EH (cell line): ENCODE measurements at places on chromosomes 16 and 17.
A peak's percentile ranks its signal among the peaks of the same experiment; 100 is the strongest.

DNA sequence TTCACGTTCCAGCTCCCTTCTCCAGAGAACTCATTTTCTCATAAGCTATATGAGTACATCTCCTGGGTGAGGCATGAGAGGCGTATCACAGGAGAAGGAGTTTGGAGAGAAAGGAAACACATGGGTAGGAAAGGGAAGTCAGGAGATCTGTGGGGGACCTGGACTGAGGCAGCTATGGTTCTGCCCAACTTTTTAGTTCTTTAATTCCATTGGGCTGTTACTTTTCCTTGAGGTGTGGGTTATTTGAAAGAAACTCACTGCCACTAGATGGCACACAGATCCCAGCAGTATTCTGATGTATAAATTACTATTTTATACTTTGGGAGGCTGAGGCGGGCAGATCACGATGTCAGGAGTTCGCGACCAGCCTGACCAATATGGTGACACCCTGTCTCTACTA, 63.6 kb downstream of the NUP93 start:
- peak; percentile 61 for DNase-seq

DNA sequence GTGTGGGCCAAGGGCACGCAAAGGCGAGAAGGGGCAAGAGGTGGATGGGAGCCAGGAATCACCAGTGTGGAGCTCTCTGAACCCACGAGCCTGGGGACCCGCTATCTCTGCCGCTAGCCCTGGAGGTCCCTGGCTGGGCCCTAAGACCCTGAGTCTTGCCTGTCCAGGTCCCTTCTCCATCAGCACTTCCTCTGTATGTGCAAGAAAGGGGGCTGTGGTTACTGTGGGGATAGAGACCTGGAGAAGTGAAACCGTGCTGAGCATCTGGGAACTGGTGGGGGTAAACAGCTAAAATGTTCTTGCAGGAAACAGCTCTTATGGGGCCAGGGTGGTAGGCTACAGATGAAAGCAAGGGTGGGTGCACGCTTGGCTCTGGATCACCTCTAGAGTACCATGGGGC, 3.1 kb downstream of the SPNS3 start:
- no peak for DNase-seq

DNA sequence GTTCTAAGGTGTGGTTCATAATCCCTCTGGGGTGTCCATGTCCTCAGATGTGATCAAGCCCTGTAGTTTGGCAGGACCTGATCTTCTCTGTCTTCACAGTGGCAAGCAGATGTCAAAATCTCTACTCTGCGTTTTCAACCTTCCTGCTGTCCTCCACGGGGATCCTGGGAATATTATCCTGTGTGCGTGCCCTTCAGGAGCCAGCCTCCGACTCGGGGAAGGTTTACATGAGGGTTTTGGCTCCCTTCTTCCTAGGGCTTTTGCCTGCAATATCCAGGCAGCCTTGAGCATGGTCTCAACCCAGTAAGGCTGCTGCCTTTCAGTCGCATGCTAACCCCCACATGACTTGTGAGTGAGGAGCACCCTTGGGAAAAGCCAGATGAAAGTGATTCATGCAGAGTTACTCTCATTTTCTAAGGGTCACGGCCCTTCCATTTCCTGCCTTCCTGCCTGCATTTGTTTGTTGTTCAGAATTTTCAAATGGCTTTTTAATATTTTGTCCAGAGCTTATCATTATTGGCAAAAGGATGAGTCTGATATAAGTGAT, 202.2 kb upstream of the CHMP6 start:
- peak; percentile 92 for DNase-seq

GRCh38 chr17:34366010-34366409, 3.0 kb upstream of the CCL1 start:
- DNase-seq: no peak

DNA sequence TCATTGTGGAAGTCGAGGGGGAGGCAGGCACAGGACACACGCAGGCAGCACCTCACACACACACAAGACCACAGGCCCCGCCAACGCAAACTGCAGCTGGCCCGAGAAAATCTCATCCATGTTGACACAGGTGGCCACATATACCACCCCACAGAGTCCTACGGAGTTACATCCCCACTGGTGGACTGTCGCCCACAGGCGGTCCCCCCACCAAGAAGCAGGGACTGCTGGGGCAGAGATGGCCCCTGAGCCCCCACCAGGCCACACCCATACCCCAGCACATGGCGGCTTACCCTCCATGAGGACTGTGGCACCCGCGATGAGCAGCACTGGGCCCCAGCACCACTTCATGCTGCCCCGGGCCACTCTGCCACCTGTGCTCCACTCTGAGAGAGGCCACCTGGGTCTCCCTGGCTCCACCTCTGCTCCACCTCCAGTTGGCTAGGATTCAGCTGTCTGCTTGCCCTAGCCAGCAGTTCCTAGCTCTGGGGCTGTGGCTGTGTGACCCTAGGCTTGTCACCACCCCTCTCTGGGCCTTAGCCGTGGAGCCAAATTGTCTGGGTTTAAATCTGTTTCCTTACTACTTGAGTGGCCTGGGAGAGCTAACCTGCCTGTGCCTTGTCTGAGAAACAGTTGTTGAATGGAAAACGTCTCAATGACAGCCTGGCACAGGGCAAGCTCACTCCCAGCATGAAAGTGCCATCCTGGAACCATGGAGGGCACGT, at the start of gene PRSS53:
TSS of gene PRSS53 (minus strand) at position 485 of the 725 bp plus-strand sequence. CDS start at position 351, 134 bp downstream.
- DNase-seq: no peak

- DNase-seq: peak; percentile 96
Measured at GRCh38 chr16:29899516-29900101, at the start of gene SEZ6L2. SEZ6L2 (minus strand) TSS chr16:29899550; CDS start chr16:29899019, 531 bp downstream.

- DNase-seq: no peak
Measured at GRCh38 chr17:79804856-79805696, 8.2 kb upstream of the CBX8 start.

DNA sequence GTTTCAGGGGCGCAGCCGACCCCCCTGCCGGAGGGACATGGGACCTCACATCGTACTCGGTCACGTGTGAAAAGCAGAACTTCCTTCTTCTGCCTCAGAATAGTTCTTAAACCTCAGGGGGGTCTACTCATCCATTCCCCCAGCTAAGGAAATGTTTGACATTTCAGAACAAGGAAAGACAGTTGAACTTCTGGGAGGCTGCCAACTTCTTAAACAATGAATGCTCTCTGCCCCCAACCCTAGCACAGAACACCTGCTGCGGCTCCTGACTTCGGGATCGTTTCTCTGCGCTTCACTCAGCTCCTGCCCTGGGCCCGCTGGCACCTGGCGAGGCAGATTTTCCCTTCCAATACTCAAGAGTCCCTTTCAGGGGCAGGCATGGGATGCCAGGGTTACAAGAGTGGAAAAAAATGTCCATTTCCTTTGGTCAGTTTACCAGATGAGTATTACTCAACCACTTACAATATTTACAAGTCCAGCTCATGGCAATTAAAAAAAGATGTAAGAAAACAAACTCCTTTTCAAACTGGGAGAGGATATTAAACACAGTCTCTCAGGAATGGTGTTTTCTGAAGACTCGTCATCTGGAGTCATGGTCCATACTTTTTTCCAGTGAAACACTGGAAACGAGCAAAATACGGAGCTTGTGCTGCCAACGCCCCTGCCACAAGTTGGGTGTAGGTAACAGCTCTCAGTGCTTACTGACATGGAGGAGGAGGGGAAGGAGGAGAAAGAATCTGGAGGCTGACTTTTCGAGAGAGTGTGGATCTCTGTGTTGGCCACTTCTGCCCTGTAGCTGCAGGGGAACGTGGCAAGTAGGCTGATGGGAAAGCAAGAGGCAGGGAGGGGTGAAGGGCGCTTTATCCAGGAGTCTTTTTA, 235.7 kb downstream of the NTN1 start:
- DNase-seq: peak; percentile 64
